ENCODE measurements at places on chromosomes 2 and 18. TPM values are rescaled to one million over a fixed set of nuclear protein-coding genes. Genes with fewer than 3 reads are reported as not detected.

DNA sequence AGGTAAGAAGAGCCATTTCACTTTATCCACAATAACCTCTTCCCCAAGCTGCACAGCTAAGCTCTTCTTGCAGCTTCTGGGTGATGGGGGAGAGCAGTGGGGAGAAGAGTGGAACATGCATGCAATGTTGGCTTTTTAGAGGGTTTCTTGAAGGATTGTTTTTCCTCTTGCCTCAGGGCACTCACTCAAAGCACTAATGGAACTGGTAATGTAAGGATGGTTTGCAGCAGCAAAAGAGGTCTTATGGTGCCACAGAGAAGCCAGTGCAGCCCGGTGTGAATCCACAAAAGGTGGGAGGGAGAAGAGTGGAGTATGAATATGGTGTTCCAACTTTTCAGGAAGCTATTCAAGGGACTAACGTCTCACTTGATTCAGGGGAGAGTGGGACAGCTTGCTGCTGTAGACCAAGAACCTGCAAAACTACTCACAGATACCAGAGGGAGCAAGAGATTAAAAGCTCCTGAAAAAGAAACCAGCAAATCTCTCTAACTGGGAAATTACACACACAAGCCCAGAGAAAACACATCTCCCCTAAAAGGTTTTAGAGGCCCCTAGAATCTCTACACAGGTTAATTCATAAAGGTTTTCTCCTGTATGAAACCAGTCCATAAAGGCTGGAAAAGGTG, 116.4 kb downstream of the CHN1 start:
- no peak for DNase-seq

DNA sequence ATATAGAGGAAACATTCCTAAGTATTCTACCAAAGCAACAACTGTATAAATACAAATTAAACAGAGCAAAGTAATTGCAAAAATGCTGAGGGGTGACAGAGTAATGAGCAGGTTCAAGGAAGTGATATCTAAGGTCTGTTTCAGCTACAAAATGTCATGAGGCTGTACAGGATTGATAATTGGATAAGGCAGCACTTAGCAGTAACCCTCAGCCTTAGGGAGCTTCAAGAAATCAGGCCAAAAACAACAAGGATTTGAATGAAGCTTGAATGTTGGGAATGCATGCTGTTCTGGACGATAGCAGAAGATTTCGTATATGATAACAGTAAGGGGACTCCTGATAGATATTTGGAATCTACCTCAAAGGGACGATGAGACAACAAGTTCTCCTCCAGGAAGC, 142.0 kb upstream of the MMADHC start:
- no peak for DNase-seq

DNA sequence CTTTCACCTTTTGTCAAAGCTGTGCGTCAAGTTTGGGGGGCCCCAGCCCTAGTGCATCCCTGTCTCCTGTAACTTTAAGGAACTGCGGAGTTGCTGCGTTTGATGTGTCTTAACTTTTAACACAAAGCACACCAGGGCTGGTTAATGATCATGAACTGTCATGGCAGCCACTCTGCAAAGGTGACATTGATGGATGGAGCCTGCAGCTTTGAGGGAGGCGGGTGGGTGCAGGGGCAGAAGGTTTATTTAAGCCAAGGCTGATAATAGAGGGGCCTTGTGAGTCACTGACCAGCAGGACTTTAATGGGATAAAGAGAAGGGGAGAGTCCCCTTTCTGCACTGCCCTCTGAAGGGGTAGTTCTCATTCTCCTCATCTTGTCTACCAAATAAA, 190.2 kb upstream of the GATA6 start:
- DNase-seq: peak; percentile 40

DNA sequence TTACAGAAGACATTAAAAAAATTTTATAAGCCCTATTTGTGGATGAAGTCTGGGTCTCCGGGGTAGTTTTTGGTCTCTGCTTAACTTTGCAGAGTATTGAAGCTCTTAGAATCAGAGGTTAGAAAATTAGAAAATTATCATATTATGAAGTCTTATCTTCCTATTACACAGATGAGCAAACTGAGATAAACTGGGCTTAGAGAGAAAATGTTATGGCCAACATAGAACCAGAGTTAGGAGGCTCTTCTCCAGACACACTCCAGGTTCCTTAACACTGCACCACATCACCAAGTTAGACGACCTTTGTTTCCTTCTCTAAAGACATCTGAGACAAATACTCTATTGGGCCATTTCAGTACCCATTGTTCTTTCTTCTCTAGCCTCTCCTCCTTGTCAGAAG, 36.7 kb upstream of the NEB start:
- DNase-seq: no peak

GRCh38 chr2:39735648-39736047, 43.4 kb downstream of the THUMPD2 start:
- DNase-seq: no peak

DNA sequence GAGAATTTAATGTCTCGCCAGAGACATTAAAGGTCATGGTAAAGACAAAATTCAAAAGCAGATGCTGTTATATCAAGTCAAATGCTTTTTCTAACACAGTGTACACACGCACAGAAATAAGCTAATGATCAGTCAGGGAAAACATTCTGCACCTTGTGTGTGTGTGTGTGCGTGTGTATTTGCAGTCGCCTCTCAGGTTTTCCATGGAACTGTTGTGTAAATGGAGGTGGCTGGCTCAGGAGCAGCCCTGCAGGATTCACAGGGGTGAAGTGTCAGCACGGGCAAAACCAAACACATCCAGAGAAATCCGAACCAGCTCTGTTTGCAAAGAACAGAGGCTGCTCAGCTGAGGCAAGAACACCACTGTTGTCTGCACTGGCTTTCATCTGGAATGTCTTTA, 76.2 kb upstream of the YWHAQ start:
- DNase-seq: no peak

The GATA6 gene
- total RNA-seq: 112 TPM

DNA sequence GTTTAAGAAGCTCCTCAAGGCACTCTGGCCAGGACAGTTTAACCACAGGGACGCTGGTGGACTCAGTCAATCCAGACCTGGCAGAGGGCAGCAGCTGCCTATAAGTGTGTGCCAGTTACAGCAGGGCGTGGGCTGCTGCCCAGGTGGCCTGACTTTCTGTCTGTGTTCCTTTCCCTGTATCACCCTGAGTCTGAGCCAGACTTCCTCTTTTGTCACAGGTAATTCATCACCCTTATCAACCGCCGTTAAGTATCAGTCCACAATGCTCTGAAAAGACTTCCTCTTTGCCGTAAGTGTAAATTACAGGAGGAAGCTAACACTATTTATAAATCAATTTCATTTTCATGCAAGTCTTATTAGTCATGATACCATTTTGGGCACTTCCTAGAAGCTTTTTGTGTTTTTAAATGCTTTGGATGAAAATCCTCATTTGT, 7.0 kb downstream of the LPIN1 start:
- no peak for DNase-seq

DNA sequence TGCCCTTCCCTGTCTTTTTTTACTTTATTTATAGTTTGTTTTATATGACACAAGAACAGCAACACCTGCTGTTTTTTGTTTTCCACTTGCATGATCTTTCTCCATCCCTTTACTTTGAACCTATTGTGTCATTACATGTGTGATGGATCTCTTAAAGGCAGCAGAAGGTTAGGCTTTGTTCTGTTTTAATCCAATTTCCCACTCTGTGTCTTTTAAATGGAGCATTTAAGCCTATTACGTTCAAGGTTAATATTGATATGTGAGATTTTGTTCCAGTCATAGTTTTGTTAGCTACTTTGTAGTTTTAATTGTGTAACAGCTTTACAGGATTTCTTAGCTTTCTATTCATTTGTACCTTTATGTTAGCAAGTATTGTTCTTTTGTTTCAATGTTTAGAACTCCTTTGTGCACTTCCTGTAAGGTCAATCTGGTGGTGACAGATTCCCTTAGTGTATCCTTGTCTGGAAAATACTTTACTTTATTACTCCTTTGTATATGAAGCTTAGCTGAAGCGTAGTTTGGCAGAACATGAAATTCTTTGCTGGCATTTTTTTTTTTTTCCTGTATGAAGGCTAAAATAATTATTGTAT, 1443.0 kb upstream of the LRRTM1 start:
- no peak for DNase-seq

GRCh38 chr18:79378536-79379250, 17.0 kb upstream of the NFATC1 start:
- DNase-seq: peak; percentile 81

- DNase-seq: no peak
Measured at GRCh38 chr2:97858442-97858841, 137.3 kb downstream of the TMEM131 start.

- DNase-seq: no peak
Measured at GRCh38 chr18:25669741-25670140, 317.8 kb upstream of the ZNF521 start.

- no peak for DNase-seq
Measured at GRCh38 chr2:70943205-70943871, 7.6 kb downstream of the ATP6V1B1 start.

DNA sequence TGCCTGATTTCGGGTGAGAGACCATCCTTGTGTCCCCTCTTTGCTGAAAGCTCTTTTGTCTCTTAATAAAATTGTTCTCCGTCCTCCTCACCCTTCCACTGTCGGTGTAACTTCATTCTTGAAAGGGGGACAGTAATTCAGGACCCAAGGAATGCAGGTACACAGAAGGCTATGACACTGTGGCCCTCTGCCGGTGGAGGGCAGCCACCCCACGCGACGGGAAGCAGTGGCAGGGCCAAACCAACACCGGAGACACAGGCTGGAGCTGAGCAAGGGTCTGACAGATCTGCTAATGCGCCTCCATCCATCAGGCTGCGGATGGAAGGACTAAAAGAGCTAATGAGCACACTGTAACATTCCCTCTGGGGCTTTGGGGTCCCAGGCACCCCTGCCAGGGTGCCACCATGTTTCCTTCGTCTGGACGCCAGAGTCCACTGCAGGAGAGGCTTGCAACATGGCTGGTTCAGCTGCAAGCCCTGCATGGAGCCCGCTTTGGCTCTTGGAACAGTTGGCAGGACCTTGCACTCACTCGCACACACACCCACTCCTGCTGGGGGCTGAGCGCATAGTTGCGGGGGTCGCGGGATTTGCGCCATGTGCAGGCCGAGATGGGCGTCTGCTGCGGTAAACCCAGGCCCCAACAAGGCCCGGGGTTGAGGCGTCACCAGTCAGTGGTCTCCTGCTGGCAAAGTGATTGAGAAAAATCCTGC, 544.1 kb upstream of the CDH7 start:
- DNase-seq: no peak

- no peak for DNase-seq
Measured at GRCh38 chr2:185567196-185567595, 171.4 kb upstream of the FSIP2 start.

DNA sequence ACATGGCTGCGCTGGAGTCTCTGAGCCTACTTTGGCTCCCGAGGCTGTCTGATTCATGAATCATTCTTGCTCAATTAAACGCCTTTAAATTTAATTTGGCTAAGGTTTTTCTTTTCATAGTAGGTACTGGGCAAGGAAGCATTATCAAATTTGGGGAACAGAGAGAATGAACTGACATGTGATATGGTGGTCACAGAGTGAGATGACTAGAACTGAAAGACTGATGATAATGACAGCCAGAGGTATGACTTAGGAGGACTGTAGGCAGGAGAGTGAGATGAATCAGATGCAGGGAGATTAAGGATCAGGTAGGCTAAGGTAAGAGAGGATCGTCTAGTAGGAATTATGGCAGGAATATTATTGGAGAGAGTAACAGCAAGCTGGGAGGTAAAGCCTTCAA, 40.9 kb upstream of the ST8SIA3 start:
- DNase-seq: no peak

- DNase-seq: no peak
Measured at GRCh38 chr2:42449163-42450087, 44.4 kb downstream of the KCNG3 start.

The HNMT gene
- total RNA-seq: 17.6 TPM

The RND3 gene
- total RNA-seq: 40.3 TPM

- DNase-seq: no peak
Measured at GRCh38 chr2:239737144-239737463, 288.0 kb downstream of the NDUFA10 start.

The SERPINB2 gene
- not detected for total RNA-seq

The MARS2 gene
- total RNA-seq: 7.9 TPM

DNA sequence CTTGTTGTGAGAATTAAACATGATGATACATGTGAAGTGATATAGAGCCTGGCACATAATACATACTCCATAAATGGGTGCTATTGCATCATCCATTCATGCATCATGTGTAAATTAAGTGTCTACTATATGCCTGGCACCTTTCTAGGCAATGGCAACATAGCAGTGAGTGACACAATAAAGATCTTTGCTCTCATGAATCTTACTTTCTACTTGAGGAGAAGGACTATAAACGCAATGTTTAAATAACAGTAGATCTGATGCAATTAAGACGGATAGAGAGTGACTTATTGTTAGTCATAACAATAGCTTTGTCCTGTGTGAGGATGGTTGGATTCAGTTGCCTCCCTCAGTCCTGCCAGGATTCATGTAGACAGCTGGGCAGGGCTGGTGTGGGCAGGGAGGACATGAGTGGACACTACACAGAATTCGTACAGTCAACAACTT, 88.4 kb upstream of the NPAS2 start:
- DNase-seq: no peak

GRCh38 chr2:200756618-200757321, 54.9 kb upstream of the BZW1 start:
- no peak for DNase-seq

- no peak for DNase-seq
Measured at GRCh38 chr2:20282916-20283592, 58.1 kb upstream of the SDC1 start.

- no peak for DNase-seq
Measured at GRCh38 chr2:233993461-233993860, 57.0 kb upstream of the SPP2 start.

DNA sequence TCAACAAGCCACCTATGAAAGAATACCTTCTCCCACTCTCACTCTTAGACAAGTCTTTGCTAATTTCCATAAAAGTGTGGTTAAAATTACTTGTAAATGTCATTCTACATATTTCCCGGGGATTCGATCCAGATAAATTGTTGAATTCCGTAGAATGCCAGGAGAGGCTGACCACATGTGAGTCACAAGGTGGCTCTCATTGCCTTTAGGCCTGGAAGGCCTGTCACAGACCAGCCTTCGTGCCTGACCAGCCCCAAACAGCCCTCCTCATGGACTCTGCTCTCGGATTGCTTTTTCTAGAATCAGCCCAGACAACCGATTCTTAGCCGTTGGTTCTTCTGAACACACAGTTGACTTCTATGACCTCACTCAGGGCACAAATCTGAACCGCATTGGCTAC, 86.0 kb downstream of the RTN4 start:
- no peak for DNase-seq

DNA sequence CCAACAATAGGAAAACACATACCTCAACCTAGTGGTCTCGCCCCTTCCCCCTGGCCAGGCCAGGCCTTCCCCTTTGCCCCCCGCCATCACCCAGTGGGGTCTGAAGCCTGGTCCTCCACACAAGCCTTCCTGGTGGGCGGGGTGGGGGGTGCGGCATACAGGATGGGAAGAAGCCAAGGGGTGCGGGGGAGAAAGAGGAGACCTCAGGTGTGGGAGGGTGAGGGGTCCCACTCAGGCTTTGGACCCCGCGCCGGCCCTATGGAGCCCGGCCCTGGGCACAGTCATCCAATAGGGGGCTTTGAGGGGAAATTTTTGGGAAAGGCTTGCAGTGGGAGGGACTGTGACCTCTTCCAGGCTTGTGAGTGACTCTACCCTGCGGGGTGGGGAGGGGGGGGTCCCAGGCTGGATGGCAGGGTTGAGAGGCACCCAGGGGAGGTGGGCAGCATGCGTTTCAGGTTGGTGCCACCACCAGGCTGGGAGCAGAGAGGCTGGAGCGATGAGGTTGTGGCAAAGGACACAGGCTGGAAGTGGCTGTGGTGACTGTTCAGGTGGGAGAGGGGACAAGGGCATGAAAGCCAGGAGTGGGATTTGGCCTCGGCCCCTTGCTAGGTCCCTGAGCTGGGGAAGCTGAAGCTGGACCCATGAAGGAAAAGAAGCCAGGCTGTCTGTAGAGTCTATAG, 1.3 kb downstream of the SLC66A3 start:
- DNase-seq: no peak

GRCh38 chr18:9334973-9335696, 562 bp downstream of the TWSG1 start:
- DNase-seq: peak; percentile 45
